ENCODE measurements at places on chromosomes 6 and 20.

DNA sequence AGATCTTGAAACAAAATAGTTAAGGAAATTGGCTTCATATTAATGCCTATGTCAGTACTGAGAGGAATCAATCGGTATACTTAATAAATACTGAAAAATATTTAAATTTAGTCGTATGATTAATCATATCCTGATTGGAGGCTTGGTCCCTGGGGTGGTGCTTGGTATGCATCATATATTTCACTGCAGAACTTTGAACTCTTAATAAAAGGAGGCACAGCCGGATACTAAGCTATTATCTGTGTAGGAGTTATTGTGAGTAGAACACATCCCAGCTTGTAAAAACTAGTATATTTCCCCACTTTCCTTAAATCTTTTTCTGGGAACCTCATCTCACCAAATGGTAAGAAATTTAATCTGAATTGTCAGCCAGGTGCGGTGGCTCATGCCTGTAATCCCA is 42.4 kb upstream of the SCAF8 start:
- no peak for DNase-seq

GRCh38 chr20:50049442-50050026 is 63.4 kb downstream of the UBE2V1 start:
- peak; percentile 62 for DNase-seq

- DNase-seq, result no peak
Measured at GRCh38 chr20:61802721-61803311, 262.9 kb downstream of the TAF4 start.

DNA sequence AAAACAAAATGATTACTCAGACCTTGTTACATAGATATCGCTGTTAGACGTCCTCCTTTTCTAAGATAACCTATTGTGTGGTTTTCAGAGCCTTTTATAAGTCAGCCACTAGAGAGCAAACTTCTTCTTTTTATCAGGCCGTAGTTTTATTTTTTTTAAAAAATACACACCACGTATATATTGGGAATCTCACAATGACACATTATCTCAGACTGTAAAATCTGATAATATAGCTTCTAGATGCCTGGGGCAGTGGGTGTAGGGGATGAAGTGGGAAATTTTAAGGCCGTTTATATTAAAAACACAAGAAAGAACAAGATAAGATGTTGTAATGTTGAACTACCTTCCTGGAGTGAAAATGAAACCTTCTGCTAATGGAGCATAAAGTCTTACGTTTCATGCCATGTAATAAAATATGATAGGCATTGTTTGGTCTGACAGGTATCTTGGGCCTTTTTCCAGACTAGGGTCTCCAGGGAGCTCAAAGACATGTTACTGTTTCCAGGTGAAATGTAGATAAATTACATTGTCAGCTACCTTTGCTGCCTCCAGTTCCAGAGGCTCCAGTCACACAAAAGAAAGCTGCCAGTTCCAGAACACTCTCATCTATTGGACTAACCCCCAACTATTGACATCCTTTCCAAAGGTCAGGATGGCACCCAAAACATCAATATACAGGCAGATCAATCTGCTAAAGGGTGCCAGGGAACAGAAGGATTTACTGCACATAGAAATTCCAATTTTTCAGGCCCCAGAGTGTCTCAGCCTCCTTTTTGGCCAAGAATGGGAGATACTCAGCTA is 130.2 kb upstream of the AKIRIN2 start:
- DNase-seq, result peak; percentile 56

DNA sequence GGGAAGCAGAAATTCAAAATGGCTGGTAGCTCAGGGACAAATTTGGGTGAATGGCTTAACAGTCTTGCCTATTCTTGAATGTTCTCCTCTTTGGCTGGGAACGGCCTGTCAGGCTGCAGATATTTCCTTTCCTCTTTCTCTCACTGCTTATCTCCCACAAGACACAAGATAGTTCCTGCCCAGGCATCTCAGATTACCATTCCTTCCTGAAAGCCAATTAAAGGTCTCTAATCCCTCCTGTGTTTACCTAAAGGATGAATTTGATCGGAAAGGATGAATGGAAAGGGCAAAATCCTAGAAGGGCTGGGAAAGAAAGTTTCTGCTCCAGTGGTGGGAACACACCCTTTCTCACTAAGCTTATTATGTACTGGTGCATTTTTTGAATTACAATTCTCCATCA is 95.9 kb upstream of the JAG1 start:
- DNase-seq, result no peak

GRCh38 chr6:151096255-151096612 is 143.5 kb upstream of the AKAP12 start:
- no peak for DNase-seq

DNA sequence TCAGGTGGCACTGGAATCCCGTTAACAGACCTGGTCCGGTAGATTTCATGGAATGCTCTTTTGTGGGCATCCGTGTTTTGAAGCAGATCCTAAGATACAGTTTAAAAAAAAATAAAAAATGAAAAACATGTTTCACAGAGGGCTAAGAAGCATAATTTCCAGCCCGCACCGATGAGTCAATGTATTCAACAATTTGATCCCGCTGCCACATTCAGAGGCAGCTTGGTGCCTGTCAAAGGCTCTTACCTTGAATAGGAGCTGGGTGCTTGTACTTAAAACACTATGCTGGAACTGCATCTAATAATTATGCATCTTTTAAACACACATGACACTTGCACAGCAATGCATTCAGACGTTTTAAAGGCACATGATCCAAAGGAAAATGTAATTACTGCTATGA is 164.8 kb downstream of the SYNE1 start:
- no peak for DNase-seq

- DNase-seq, result peak; percentile 13
Measured at GRCh38 chr6:150684714-150685459, 85.2 kb downstream of the PLEKHG1 start.

- no peak for DNase-seq
Measured at GRCh38 chr20:31570735-31571617, 34.1 kb upstream of the ID1 start.

DNA sequence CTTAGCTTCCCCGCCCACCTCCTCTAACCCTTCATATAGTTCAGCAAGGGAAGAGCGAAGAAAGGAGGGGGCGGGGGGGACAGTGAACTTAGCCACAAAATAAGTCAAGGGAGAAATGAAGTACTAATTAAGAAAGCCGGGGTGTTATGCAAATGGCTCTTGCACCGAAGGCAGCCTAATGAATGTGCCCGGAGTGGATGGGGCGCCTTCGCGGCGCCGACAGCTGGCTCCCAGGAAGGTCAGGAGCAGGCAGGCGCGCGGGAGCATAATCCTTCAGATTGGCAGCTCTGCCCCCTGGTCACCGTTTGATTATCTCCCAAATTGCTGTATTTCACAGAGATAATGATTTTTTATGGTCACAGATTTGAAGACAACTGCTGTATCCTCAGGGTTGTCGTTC is 395.1 kb downstream of the TFAP2B start:
- no peak for DNase-seq

DNA sequence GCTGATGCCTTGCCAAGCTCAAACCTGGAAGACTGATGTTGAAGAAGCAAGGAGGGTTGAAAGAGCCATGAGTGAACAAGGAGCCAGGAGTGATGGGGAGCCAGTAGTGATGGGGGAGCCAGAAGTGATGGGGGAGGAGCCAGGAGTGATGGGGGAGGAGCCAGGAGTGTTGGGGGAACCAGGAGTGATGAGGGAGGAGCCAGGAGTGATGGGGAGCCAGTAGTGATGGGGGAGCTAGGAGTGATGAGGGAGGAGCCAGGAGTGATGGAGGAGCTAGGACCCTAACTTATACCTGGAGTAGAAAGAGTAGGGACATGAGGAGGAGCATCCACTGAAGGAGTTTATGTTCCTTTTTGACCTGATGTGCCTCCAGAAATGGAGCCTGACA is 14.6 kb upstream of the CD93 start:
- no peak for DNase-seq

GRCh38 chr20:3081641-3082040 is 2.9 kb downstream of the AVP start:
- no peak for DNase-seq

- no peak for DNase-seq
Measured at GRCh38 chr6:167162591-167162990, 4.8 kb upstream of the GPR31 start.

GRCh38 chr20:2394411-2395055 is 13.8 kb downstream of the TGM6 start:
- DNase-seq, result no peak

GRCh38 chr6:4220558-4220957 is 85.2 kb upstream of the ECI2 start:
- DNase-seq, result no peak

DNA sequence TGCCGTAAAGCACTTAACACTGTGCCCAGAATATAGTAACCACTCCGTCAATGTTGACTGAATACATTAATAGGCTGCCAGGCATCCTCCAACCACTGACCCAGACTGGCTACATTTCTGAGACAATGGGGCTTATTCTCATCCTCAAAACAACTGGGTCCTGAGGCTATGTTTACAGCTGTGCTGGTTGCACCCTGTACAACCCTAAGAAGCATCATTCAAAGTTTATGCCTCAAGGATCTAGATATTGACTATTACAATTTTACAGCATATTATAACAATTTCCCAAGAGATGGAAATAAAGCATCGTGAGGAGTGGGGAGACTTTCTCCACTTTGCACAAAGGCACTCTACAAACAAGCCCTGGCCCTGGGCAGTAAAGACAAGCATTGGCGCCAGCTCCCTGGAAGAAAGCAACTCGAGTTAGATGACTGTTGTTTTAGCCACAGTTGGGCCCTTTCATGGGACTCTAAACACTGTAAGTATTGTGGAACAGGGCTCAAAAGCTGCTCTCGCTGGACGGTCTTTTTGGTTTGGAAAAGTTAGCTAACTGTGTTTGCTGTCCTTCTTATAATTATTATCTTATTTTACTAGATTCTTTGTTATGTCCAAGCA is 30.2 kb downstream of the MYLIP start:
- DNase-seq, result no peak

GRCh38 chr6:33172688-33173534 is 19.4 kb downstream of the COL11A2 start:
- peak; percentile 41 for DNase-seq

DNA sequence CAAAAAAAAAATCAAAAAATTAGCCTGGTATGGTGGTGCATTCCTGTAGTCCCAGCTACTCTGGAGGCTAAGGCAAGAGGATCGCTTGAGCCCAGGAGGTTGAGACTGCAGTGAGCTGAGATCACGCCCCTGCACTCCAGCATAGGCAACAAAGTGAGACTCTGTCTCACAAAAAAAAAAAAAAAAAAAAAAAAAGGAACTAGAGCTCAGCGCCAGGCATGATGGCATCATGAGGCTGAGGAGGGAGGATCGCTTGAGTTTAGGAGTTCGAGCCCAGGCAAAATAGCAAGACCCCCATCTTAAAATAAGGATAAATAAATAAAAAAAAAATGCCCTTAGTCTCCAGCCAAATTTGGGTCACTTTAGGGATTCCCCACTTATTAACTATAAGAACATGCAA is 40.4 kb upstream of the PIM1 start:
- DNase-seq, result peak; percentile 38

DNA sequence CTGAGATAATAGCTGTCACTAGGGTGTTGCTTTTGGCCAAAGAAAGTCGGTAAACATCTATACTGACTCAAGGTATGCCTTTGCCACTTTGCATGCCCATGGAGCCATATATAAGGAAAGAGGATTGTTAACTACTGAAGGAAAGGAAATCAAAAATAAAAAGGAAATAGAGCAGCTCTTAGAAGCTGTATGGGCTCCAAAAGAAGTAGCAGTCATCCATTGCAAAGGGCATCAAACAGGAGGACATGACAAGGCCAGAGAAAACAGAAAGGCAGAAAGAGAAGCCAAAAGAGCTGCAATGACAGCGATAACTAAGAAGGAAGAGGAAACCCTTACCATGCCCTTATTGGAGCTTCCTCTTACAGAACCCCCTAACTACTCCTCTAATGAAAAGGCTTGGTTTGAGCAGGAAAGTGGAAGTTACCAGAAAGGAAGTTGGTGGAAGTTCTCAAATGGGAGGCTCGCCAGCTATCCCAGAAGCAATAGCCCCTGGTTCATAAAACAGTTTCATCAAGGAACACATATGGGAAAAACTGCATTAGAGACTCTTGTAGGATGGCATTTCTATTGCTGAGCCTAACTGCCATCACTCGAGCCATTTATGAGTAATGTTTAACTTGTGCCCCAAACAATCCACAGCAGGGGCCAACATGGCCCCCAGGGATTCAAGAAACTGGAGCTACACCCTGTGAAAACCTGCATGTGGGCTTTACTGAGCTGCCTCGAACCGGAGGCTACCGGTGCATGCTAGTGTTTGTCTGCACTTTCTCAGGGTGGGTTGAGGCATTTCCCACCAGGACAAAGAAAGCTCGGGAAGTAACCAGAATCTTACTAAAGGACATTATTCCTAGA is 7.0 kb downstream of the IL22RA2 start:
- peak; percentile 75 for DNase-seq

- no peak for DNase-seq
Measured at GRCh38 chr6:114431641-114432040, 88.8 kb upstream of the HS3ST5 start.

DNA sequence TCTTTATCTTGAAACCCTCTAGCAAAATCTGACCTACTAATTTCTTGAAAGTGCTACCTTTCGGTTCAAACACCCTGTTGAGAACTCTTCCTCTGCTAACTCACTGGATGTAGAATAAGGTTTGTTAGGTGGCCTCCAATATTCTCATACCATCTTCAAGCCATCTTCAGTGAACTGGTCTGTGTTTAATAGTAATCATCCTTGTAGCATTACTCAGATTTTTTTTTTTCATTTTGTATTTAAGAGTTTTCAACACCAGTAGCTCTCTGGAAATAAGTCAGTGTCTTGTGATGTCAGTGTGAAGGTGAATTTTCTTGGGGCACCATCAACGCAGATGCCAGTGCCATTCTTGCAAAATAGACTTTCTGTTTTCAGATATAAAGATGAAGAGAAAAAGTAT is 140.6 kb upstream of the AHI1 start:
- no peak for DNase-seq

DNA sequence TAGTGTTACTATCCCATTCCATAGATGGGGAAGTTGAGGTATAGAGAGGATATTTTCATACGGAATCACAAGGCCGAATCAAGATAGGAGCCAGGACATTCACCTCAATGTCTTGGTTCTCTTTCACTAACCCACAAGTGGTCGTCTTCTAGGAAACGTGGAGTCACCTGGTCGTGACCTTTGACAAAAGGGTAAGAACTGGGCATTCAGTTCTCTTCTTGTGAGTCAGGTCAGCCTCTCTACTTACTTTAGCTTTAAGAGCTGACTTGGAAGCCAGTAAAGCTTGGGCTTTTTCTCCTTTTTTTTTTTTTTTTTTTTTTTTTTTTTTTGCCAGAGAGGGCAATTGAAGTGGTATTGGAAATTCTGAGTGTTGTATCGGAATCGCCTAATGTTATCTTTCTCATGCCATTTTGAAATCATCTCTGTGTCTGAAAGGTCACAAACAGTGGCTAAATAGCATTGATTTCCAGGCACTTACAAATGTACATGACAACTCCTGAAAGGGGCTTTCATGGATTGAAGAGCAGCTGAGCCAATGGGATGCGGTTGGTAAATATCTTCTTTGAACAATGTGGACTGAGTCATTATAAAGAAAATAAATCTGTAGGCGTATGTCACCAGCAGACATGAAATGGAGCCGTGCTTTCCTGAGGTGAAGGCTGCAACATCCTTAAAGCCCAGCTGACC is 356.9 kb downstream of the KIF16B start:
- DNase-seq, result no peak
